HS-27A (cell line): ENCODE measurements at places on chromosomes 3 and 15.

DNA sequence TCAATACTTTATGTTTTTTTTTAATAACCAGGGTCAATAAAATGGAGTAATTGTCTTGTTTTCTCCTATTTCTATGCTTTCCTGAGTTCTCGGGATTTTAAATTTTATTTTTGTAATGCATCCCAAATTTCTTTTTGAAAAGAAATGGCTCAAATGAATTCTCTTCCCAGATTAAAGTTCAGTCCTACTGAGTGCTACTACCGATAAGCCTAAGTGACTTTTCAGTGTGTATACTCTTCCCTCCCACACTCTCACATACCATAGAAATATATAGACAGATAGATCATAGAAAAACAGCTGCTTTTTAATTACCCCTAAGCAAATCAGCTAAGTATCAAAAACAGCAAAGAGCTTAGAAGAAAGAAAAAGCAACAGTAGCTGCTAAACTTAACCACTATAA, 1.5 kb downstream of the SERPINI1 start:
- no peak for DNase-seq

- no peak for DNase-seq
These were observed 130.8 kb downstream of the HCN4 start for GRCh38 chr15:73237910-73238309.

- no peak for DNase-seq
These were observed 151.1 kb upstream of the PRR20G start for GRCh38 chr3:127438951-127439350.

- DNase-seq, result no peak
These were observed 106.0 kb downstream of the MYH15 start for GRCh38 chr3:108404368-108404767.

DNA sequence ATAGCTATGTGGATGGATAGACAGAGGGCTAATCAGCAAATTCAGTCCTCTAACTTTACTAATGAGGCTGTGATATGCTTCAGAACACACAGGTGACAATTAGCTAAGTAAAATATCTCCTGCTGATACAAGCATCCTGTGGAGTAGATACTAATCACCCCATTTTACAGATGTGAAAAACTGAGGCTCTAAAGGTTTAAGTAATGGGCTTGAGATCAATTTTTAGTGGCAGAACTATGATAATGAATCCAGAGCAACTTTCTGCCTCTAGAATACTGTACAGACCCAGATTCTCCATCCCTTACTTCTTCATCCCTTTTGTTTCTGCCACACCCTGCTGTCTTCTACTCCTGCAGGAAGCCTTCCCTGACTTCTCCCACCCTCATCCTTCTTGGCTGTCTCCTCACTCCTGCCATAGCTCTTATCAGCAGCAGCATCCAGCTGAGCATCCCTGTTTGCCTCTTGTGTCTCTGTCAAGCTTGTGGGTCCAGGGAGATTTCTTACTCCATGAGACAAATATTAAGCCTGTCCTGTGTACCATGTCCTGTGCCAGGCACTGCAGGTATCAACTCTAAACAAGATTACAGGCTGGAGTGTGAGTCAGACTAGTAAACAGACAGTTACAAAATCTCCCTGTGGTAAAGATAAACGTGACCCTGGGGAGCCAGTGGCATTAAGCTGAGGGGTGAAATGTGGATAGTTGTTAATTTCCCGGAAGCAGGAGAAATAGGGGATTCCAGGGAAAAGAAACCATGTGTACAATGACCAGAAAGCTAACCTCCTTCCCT, 39.2 kb downstream of the SLC6A11 start:
- no peak for DNase-seq

DNA sequence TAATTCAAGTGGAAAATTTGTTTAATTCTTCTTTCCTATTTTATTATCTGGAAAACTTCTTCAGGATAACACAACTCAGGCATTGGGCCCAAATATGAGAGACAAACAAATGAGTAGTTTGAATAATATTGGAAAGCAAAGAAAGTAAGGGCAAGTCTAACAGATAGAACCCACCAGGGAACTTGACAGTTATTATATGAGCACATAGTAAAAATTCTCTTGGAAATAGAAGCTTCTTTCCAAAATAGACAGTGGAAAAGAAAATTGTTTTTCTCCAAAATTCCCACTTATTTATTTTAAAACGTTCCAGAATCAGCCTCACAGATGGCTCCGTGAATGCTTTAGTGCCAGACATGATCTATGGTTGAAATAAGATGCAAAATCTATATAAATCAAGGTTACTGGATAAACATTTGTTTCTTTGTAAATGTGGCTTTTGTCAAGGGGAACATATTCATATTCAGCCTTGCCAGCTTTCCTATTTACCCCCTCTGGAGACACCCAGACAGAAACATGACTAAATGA, 23.9 kb downstream of the LDHAL6B start:
- DNase-seq, result no peak
